ENCODE measurements at places on chromosomes 12 and 14. TPM values are rescaled to one million over a fixed set of nuclear protein-coding genes. Genes with fewer than 3 reads are reported as not detected.

The NTS gene
- total RNA-seq = not detected

The OASL gene
- total RNA-seq = under 0.01 TPM

DNA sequence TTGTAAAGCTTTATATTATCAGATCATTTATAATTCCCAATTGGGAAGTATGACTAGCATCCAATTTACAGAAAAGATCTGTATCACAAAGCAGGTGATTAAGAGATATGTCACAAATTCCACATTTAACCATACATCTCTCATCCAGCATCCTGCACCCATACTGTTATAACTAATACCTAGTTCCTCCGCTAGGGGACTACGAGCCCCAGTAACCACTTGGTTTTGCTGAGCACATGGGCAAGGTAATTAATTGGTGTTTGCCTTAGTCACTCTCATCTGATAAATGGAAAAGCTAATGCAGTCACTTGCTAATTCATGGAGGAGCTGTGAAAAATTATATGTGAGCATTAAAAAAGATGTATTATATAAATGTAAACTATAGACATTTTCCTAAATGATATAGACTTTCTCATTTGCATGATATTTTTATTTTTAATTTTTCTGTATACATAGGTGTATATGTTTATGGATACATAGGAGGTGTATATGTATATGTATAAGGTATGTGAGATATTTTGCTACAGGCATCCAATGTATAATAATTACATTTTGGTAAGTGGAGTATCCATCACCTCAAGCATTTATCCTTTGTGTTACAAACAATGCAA lies 1031.8 kb downstream of the GALC start:
- H3K27me3 ChIP-seq = no peaks in the 10 kb centered on the region
- peak; percentile 3 for DNase-seq
- H3K36me3 ChIP-seq = no peaks in the 10 kb centered on the region

GRCh38 chr12:62533755-62534107 lies 67.1 kb downstream of the MON2 start:
- H3K27me3 ChIP-seq = no peaks in the 10 kb centered on the region
- DNase-seq = peak; percentile 33
- no peak overlapping the region for H3K4me3 ChIP-seq
- peaks cover 15% of the 10 kb centered on the region for H3K36me3 ChIP-seq

DNA sequence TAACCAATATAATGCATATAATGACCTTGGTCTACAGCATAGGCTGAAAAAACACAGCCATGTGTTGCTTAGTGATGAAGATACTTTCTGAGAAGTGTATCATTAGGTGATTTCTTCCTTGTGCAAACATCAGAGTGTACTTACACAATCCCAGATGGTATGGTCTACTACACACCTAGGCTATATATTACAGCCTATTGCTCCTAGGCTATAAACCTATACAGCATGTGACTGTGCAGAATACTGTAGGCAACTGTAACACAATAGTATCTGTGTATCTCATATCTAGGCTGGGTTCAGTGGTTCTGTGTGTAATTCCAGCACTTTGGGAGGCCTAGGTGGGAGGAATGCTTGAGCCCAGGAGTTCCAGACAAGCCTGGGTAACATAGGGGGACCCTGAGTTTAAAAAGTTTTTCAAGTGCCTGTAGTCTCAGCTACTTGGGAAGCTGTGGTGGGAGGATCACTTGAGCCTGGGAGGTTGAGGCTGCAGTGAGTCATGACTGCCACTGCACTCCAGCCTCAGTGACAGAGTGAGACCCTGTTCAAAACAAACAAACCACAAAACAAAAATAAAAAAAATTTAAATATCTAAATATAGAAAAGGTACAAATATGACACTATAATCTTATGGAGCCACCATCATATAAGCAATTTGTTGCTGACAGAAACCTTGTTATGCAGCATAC lies 66.6 kb downstream of the GRIP1 start:
- no peaks in the 10 kb centered on the region for H3K36me3 ChIP-seq
- DNase-seq = no peak
- no peaks in the 10 kb centered on the region for H3K27me3 ChIP-seq
- no peaks in the 10 kb centered on the region for H3K4me1 ChIP-seq
- H3K27ac ChIP-seq = no peak overlapping the region

DNA sequence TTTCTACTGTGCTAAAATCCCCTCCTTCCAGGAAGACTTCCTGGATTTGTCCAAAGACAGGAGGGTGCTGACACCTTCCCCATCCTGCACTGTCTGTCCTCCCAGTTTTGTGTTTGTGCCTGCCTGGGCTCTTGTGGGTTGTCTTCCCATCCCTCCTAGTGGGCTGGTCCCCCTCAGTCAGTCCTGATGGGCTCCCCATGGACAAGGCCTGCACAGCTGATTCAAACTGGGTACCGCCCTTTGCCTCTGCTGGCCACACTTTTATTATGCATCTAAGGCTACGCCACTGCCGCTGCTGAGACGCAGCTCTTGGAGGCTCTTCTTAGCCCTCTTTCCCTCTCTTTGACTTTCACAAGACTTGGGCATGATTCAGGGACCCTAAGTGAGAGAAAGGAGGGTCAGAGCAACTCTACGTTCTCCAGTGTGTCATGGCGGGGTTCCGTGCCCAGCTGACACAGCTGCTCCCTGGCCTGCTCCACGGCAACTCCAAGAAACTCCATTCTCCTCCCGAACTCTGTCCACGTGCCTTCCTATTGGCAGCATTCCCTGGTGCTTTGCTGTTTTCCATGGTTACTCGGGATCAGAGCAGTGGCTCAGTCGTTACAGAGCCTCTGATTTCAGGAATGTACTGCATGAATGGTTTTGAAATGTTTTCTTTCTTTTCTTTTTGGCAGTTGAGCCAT lies 3.8 kb upstream of the KRT85 start:
- H3K36me3 ChIP-seq = no peaks in the 10 kb centered on the region
- H3K27ac ChIP-seq = no peak overlapping the region
- peaks cover 40% of the 10 kb centered on the region for H3K27me3 ChIP-seq
- peak; percentile 46 for DNase-seq
- H3K4me1 ChIP-seq = no peaks in the 10 kb centered on the region
